ENCODE measurements at places on chromosomes 4 and X. TPM values are rescaled to one million over a fixed set of nuclear protein-coding genes. Genes with fewer than 3 reads are reported as not detected.

DNA sequence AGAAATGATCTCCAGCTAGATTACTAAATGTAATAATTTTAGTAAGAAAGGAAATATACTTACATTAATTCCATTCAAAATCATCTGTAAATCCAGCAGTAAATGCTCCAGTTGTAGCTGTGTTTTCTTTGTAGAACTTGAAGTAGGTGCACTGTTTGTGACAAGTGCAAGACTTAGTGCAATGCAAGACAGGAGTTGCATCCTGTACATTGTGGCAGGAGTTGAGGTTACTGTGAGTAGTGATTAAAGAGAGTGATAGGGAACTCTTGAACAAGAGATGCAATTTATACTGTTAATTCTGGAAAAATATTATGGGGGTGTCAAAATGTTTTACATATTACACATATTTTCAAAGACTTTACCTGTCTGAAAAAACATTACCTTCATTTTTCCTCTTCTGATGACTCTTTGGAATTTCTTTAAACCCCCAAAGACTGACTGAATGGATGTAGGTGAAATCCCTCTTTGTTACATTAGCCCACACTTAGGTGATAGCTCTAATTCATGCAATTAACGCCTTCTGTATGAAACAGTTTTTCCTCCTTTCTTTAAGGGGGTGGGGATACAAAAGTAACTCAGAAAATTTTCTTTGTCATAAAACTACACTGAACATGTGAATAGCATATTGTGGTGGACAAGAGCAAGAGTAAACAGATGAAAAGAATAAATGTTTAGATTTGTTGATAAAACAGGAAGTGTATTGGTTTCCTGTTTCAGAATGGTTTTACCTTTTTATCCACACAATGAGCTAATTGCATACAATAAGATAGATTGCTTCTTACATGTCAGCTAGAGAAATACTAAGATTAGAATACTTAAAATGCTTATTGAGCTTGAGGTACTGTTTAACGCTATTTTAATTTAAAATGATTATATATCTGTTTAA is at the start of gene IL2:
IL2 (minus strand) TSS at position 495 of the 886 bp plus-strand sequence; CDS start at position 210, 285 bp downstream.
- DNase-seq, result no peak

DNA sequence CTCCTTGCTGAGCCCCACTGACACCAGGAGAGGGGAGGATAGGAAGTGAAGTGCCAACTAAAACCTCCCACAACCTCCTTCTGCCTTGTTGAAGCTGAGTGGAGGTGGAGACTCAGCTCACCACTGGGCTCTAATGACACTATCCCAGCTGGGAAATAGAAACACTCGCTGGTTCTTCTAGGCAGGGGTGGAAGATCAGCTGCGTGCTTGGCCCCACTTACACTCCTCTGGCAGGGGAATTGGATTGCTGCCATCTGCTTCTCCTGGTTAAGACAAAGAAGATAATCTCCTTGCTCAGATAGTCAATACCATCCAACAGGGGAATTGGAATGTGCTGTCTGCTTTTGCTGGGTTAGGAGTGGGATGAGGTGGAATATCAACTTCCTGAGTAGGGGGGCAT is 392.5 kb downstream of the ZNF674 start:
- no peak for DNase-seq

GRCh38 chrX:48548871-48549270 is 9.4 kb downstream of the TBC1D25 start:
- no peak for DNase-seq

The AFF2 gene
- total RNA-seq, result 10.3 TPM

The DGKK gene
- not detected for total RNA-seq

- DNase-seq, result no peak
These were observed 203.0 kb downstream of the ARAP2 start for GRCh38 chr4:36041340-36041739.

The ZNF711 gene
- total RNA-seq, result 7.2 TPM

The CFAP99 gene
- not detected for total RNA-seq

The TMEM33 gene
- total RNA-seq, result 61.4 TPM

- DNase-seq, result no peak
These were observed 103.4 kb downstream of the PDGFRA start for GRCh38 chr4:54332542-54332941.

DNA sequence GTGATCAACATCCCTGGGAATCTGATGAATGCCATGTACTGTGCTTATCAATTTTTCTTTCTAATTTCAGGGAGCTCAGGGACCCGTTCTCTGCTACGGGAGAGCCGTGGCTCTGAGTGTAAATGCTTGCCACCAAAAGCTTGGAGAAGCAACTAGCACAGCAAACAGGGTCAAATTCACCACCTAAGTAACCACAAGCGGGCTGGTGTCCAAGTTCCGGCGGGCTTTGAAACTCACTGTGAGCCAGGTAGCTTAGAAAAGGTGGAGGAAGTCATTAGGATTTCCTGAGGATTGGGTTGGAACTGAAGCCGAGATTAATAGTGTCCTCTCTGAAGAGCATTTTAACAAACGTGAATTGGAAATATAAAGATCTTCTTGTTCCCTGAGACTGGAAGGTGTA is 87.2 kb downstream of the CLDN34 start:
- no peak for DNase-seq

DNA sequence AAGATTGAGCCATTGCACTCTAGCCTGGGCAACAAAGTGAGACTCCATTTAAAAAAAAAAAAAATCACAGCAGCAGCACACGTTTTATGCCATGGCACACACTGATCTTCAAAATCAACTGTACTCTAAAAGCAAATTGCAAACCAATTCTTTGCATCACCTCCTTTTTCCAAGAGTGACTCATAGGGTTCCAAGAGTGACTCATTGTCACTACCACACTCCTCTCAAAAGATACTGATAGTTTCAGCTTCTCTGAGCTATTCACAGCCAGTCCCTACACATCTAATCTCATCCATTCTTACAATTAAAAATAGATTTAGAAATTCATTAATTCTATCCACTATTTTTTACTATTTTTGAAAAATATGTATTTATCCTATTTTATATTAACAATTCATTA is 1494.9 kb upstream of the AGA start:
- no peak for DNase-seq

The SHISA3 gene
- not detected for total RNA-seq

DNA sequence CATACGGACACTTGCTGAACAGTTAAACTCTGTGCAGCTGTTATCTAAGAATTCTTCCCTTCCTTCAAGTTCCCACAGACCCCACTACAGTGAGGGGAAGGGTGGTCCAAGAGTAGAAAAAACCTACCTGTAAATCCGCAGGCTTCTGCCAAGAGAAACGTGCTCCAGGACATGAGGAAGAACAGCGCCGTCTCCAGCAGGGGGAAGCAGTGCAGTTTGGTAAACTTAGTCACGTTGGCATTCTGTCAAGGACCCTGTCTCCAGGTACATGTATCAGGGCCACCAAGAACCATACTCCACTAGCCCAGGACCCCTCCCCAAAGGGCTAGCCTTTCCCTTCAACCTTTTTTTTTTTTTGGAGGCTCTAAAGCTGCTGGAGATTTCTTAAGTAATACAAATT is 79.9 kb downstream of the CHST7 start:
- DNase-seq, result no peak

DNA sequence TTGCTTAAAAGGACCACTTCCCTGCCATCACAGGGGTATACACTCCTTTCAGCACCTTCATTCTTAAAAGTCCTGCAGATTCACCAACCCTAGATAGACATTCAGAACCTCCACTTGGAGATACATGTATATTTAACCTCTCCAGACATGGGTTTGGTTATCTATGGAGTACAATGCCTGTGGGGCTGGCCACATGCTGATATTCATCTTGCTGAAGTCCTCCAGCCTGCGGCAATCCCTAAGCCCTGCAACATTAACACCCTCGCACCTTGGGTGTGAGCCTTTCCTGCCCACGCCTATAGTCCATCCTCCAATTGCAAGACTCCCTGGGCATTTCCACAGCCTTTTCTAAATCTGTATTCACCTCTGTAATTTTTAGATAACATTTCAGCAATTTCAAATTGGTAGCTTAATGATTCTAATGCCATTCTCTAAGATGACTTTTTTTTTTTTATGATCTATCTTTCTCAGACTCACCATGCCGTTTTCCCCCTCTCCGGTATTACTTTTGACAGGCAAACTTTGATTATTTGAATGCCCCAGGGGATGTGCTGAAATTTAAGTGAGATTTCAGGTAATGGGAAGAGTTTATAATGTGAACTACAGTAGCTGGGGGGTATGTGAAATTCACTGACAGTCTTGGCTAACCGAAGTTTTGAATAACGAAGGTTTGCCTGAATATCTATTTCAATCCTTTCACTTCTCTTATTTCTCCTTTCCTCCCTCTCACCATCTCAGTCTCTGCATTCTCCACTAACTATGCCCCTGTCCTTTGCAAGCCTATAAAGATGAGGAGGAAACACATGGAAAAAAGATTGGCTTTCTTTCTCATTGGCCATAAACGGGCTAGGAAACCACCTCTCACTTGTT is 24.1 kb downstream of the CCDC149 start:
- no peak for DNase-seq

DNA sequence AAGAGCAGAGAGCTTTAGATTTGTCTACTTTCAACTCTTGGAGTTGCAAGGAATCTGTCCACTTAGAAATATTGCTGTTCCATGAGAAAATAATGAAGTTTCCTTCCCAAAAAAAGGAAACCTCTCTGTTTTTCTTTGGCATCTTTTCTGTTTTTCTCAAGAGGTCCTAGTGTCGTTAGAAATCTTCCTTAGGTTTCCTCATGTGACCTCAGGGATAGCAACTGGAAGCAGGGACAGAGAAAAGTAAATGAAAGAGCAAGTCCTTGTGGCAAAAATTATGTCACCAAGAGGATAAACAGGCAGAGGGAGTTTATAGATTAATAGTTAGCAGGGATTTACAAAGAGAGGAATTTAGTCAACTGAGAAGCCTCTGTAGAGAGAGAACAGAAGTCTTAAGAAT is 478.4 kb upstream of the ADGRL3 start:
- no peak for DNase-seq

DNA sequence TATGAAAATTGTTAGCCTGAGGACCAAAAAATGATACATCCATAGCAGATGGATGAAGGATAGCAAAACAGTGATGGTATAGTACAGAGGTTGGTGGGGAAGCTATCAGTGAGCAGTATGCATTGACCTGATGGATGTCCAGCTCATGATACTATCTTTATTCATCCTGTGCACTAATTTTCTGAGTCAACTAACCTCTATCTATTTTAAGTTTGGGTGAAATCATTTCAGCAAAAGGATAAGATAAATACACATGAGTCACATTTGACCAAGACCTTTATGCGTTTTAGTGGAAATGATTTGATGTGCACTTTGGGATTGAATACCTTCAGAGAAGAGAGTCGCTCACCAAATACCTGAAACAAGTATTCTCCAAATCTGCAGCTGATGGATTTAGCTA is 351.0 kb upstream of the NR3C2 start:
- DNase-seq, result no peak

The SRPK3 gene
- total RNA-seq, result not detected

DNA sequence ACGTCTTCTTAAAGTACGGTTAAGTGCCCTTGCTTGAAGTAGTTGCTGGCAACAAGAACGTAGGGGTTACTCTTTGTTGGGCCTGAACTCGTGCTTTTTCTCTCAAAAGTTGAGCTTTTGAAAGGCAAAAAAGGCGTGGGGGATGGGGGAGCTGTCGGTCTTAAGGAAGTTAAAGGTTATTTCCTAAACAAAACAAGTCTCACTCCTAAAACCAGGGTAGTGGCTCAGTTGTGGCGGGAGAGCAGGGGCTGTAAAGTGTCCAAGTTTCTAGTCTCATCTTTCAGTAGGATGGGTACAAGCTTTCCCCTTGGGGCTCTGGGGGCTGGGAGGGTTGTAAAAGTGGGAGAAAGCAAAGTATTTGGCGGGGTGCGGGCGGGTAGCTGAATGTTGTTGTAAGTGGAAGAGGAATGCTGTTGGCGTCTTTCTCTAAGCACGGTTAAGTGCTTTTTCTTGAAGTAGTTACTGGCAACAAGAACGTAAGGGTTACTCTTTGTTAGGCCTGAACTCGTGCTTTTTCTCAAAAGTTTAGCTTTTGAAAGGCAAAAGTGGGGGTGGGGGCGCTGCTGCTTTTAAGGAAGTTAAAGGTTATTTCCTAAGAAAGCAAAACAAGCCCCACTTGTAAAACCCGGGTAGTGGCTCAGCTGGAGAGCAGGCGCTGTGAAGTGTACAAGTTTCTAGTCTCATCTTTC is 904 bp upstream of the WDR1 start:
- DNase-seq, result no peak

GRCh38 chr4:188198982-188199792 is 59.9 kb downstream of the TRIML1 start:
- no peak for DNase-seq

DNA sequence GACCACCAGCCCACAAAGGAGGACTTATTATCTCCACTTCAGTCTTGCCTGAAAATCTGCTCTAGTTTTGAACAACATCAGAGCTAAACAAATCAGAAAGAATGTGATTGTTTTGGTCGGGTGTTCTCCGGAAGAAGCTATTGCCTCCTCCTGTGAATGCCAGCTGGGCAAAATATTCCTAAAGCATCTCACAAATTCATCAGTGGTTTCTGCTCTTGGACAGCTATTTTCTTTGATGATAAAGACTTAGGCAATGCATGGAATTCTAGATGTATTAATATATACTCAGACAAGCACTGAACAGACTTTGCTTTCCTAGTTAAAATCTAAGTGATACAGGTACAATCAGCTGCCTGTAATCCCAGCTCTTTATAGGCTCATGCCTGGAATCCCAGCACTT is 71.8 kb downstream of the ASMT start:
- no peak for DNase-seq

The LINC00632 gene
- total RNA-seq, result 24.9 TPM

DNA sequence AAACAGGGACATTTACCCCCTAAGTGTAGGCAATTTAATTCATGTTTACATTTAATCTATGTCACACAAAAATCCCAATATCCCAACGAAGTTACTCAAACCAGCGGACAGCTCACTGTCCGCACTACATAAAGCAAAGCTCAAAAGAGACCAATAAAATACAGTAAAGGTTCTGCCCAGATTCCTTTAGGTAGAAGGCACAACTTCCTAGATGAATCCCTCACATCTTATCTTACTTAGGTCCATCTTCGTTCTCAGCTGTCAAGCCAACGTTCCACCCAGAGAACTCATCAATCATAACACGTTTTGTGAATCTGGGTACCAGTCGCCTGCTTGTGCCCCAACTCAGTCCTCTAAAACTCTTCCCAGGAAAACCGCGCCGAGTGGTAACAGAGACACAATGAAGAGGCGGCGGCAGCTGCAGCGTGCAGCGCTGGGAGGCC is 1.7 kb downstream of the HNRNPDL start:
- DNase-seq, result no peak

DNA sequence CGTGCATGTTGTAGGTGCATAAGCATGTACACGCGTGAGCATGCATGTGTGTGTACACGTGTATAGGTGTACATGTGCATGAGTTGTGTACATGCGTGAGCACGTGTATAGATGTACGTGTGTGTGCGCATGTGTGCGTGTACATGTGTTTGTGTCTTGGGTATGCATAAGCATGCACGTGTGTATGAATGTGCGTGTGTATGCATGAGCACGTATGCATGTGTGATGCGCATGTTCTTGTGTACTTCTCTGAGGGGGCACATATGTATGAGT is 9.0 kb downstream of the NAT8L start:
- DNase-seq, result peak; percentile 34

The NR0B1 gene
- not detected for total RNA-seq

The GRIA2 gene
- not detected for total RNA-seq

- DNase-seq, result no peak
These were observed 111.2 kb downstream of the ELOVL6 start for GRCh38 chr4:110087070-110087708.

GRCh38 chr4:94525993-94526728 is 74.4 kb downstream of the PDLIM5 start:
- no peak for DNase-seq

All from spleen (tissue), 13 donors.